GM12864 (cell line): ENCODE measurements at places on chromosomes 7 and 10.

- peak; percentile 62 for DNase-seq
Measured at GRCh38 chr10:23015021-23015707, 80.2 kb upstream of the MSRB2 start.

DNA sequence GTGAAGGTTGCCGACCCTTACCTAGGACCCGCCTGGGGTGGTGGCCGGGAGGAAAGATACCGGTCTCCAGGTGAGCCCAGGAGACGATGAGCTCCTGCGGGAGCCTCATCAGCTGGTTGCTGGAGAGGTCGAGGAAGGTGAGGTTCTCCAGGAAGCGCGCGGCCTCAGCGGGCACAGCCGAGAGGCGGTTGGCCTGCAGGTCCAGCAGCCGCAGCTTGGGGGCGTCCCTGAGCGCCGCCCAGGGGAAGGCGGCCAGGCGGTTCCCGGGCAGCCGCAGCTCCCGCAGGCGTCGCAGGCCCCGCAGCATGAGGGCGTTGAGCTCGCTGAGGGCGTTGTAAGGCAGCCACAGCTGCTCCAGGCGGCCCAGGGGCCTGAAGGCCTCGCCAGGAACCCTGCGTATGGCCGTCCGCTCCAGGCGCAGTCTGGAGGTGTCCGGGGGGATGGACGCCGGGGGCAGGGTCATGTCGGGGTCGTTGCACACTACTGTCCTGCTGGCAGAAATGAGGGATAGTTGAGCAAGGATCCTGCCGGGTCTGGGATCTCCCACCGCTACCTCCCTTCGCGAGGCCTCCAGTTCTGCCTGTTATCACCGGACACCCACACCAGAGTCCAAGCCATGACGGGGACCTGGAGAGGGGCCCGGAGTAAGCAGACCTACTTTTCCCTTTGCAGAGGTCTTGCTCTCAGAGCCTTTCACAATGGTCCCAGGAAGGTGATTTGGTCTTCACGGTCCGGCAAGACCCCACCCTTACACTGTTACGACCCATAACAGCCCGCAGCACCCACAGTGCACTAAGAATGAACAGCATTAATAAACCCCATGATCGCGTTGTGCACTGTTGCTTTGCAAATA is 3.9 kb downstream of the LRIT1 start:
- DNase-seq: no peak

- DNase-seq: no peak
Measured at GRCh38 chr7:20162665-20163064, 54.5 kb downstream of the MACC1 start.

- DNase-seq: no peak
Measured at GRCh38 chr7:55288070-55288824, 76.9 kb upstream of the LANCL2 start.

GRCh38 chr7:157674715-157675426 is 338.1 kb downstream of the DNAJB6 start:
- DNase-seq: no peak

DNA sequence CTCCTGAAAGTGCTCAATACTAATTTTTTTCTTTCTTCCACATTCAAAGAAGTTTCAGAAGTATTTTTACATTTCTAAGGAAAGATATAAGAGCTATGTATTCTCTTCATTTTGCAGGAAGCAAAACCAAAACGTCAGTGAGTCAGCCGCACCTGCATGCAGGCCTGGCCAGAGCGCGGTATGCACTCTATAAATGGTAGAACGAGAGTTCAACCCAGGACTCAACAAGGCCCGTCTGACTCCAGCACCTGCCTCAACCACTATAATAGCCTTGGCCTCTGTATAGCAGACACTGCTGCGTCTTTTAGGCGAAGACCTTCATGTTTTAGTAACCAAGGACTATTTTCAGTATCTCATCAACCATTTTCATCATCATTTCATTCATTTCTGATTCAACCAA is 113.2 kb downstream of the KMT2E start:
- DNase-seq: no peak

- DNase-seq: no peak
Measured at GRCh38 chr7:38178695-38179344, 775 bp downstream of the STARD3NL start.

DNA sequence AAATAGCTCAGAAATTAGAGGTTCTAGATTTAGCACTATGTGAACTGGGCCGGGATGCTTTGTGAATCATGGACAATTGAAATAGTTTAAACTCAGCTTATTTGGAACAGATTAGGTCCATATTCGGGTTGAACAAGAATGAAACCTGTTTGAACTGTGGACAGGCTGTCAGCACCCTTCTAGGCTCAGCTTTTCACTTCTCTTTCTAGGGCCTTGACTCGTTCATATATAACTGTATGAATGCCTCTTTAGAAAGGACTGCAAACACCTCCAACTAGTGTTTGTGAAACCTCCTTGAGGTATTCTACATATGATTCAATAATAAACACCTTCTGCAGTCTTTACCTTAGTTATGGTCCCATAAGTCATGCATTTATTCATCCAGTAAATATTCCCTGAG is 115.6 kb downstream of the REEP3 start:
- DNase-seq: peak; percentile 30

GRCh38 chr10:34702093-34702937 is 112.8 kb downstream of the PARD3 start:
- DNase-seq: no peak

DNA sequence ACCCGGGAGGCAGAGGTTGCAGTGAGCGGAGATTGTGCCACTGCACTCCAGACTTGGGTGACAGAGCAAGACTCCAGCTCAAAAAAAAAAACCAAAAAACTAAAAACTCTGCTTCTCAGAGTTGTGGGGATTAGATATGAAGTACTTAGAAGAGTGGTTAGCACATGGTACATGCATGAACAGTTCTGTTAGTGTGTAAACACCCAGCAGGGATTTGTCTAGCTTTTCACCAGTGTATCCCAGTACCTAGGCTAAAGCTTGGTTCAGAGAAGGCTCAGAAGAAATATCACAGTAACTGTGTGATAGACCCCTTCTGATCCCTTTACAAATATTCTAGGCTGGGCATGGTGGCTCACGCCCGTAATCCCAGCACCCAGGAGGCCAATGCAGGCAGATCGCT is 9.5 kb downstream of the PPIA start:
- DNase-seq: no peak

- DNase-seq: no peak
Measured at GRCh38 chr10:3400348-3400747, 227.8 kb upstream of the PITRM1 start.

GRCh38 chr7:25361863-25362262 is 133.6 kb upstream of the NPVF start:
- no peak for DNase-seq

DNA sequence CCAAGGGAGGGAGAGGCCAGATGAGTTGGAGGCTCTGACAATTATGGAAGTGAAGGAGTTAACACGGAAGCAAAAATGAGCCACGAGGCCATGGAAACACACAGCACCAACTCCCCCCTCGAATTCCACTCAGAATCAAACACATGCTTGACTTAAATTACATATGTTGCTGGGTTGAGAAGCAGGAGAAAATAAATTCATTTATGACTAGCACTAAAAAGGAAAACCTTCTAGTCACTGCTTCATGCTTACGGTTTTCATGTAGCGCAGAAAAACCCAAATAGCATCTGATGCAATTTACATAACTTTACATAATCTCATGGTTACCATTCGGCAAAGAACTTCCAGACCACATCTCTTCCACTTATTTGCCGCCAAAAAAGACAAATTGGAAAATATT is 51.5 kb downstream of the SFMBT2 start:
- DNase-seq: no peak

- no peak for DNase-seq
Measured at GRCh38 chr10:841535-841934, 90.0 kb downstream of the LARP4B start.
